ENCODE measurements at places on chromosomes 2 and 18.
A peak's percentile ranks its signal among the peaks of the same experiment; 100 is the strongest.

DNA sequence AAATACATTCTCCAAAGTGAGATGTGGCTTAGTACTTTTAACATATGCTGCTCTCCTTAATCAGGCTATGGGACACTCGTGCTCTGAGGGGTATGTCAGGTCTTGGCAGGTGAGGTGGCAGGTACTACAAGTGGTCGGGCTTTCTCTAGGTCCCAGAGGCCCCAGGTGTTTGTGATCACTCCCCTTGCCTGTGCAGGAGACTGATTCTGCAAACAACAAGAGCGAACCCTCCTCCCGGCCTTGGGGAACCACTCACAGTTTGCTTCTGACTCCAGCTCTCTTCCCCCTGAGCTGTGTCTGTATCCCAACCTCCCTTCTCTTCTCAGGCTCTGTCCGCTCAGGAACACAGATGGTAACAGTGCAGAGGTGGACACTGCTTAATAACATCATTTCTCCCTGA lies 48.1 kb downstream of the ATOH8 start:
- no peak for DNase-seq

DNA sequence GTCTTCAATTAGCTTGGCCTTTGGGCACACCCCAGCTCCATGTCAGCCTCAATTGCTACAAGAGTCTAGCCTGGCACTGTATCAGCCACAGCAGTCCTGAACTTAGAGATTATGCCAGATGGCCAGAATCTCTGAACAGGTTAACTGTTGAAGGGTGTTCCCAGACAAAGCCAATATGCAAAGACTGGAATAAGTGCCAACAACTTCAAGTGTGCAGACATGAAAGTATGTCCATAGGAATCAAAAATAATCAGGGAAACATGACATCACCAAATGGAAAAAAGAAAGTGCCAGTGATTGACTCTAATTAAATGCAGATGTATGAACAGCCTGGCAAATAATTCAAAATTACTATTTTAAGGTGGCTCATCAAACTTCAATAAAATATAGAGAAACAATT lies 98.5 kb upstream of the DOCK10 start:
- no peak for DNase-seq

DNA sequence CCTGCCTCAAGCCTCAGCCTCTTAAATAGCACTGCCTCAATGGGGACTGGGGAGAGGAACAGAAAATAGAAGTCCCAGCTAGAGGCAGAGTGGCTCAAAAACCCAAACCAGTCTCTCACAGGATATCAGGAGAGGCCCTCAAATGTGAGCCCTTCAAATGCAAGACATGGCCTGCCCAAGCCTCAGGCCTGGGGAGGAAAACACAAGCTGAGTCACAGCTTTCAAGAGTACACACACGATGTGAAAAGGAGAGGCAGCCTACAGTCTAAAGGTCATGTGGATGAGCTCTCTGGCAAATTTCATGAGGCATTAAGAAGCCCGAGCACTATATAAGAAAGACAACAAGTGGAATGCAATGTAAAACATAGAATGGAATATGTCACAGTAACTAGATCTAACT lies 316.6 kb upstream of the MEX3C start:
- DNase-seq, result no peak

DNA sequence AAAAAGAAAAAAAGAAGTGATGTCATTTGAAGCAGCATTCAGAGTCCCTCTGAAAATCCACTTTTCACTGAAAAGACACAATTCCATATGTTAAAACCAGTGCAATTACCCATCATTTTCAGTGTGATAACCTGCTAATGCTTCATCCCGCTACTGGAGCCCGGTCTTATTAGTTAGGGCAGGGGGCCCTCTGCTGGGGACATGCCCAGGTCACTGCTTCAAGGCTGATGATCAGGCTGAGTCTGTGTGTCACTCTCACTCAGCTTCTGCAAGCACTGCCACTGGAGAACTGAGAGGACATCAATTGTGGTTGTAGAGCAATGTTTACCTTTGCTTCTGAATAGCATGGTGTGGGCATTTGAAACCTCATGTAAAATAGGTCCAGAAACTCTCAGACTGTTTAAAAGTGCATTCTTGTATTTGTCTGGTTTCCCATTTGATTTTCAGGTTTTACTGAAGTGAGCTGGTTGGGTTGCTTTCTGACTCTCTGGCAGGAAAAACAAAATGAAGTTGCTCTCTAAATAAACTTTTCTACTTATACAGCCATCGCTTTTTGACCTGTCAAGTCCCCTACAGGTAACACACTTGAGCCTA lies 49.2 kb upstream of the NXPH2 start:
- no peak for DNase-seq

- no peak for DNase-seq
These were observed at the start of gene TWIST2 for GRCh38 chr2:238847841-238848690. Gene TWIST2 (plus strand): TSS chr2:238848085. CDS start chr2:238848216, 131 bp downstream.

GRCh38 chr18:39627936-39628335 lies 2062.3 kb upstream of the CELF4 start:
- DNase-seq, result no peak

DNA sequence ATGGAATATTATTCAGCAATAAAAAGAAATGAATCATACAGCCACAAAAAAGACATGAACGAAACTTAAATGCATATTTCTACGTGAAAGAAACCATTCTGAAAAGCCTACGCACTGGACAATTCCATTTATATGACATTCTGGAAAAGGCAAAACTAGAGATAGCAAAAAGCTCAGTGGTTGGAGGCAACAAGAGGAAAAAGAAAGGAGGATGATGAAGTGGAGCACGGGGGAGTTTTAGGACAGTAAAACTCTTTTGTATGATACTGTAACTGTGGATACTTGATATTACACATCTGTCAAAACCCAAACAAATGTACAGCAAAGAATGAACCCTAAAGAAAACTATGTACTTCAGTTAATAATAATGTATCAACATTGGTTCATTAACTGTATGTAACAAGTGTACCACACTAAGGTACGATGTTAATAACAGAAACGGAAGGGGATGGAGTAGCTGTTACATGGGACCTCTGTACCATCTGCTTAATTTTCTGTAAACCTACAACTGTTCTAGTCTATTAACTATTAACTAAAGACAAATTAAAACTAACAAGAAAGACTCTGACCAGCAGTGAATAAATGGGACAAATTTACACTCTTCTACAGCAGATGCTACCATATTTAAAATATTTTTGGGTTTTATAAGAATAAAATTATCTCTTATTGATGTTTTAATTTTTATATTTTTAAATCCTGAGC lies 31.5 kb downstream of the ROCK2 start:
- DNase-seq, result no peak

- DNase-seq, result no peak
These were observed 92.0 kb downstream of the WDR7 start for GRCh38 chr18:56743115-56743514.

- DNase-seq, result no peak
These were observed 27.0 kb upstream of the TWIST2 start for GRCh38 chr2:238820916-238821315.

- DNase-seq, result peak; percentile 43
These were observed 6.0 kb upstream of the GPR45 start for GRCh38 chr2:105235388-105236059.
